ENCODE measurements at places on chromosomes 4 and X. TPM values are rescaled to one million over a fixed set of nuclear protein-coding genes. Genes with fewer than 3 reads are reported as not detected.

Gene ELF4
- total RNA-seq: 14.3 TPM

Gene AFAP1
- total RNA-seq: 19.3 TPM

Gene SPP1
- not detected for total RNA-seq

Gene MID1IP1
- 8.3 TPM for total RNA-seq

Gene NFKB1
- 43.5 TPM for total RNA-seq

Gene THAP9
- 5.0 TPM for total RNA-seq

Gene PRDX4
- 211 TPM for total RNA-seq

Gene HTR2C
- not detected for total RNA-seq

Data from dermis microvascular lymphatic vessel endothelial cell (primary cell).